Thymus (tissue), 14 donors: ENCODE measurements at places on chromosomes 3 and 15.

DNA sequence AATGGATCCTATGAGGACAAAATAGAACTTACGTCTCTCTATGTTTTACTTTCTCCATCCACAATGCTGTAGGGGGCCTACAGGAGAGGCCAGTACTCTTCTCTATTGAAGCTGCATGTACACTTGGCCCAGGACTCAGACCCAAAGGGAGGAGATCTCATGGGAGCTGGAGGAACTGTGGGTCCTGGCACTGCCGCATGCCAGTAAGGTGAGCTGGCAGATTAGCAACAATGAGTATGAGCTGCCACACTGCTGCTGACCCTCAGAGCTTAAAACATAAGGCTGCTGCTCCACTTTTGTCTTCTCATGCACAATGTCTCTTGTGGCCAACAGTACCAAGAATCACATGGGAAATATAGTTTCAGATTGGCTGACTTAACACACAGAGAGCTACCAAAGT is 57.8 kb upstream of the TBC1D5 start:
- no peak for DNase-seq
- no peak overlapping the region for H3K4me3 ChIP-seq
- no peaks in the 10 kb centered on the region for H3K27me3 ChIP-seq
- no peaks in the 10 kb centered on the region for H3K36me3 ChIP-seq
- H3K27ac ChIP-seq, result no peak overlapping the region
- no peaks in the 10 kb centered on the region for H3K4me1 ChIP-seq

DNA sequence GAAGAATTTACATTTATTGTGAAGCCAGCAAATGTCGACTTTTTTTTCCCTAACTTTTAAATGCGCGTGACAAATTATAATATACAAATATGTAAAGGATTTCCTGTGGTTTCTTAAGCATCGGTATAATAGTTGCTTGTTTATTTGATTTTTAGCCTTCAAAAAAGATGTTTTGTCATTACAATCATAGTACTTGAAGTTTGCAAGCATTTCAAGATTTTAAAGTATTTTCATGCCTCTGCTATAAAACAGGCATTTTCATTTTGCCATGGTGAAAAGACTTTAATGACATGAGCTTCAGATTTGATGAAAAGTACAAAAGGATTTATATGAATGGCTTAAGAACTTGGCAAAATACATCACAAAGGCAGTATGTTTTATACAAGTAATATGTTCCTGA is 9.4 kb upstream of the P2RY12 start:
- no peaks in the 10 kb centered on the region for H3K27me3 ChIP-seq
- DNase-seq, result no peak
- no peaks in the 10 kb centered on the region for H3K4me1 ChIP-seq
- no peak overlapping the region for H3K4me3 ChIP-seq
- no peak overlapping the region for H3K27ac ChIP-seq

DNA sequence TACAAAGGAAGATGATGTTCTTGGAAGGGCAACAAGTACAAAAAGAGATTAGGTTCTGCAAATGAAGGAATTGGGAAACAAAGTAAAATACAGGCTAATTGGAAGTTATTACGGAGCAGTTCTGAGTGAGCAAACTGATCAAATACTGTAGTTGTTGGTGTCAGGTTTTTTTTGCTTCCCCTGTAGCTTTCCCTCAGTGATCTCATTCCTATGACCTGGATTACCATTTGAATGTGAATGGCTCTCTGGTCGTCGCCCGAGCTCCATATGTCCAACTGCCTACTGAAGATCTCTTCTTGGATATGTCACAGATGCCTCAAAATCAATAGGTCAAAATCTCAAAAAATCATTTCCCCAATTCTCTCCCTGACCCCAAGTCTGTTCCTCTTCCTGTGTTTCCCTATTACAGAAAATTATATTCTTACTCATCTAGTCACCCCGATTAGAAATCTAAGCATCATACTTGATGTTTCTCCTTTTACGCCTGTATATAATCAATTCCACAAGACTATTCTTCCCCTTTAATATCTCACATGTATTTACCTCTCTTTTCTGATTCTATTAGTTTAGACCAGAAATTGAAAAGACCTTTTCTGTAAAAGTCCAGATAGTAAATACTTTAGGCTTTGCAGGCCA is 29.0 kb downstream of the GOLM2 start:
- no peak for DNase-seq
- H3K4me1 ChIP-seq, result no peaks in the 10 kb centered on the region
- H3K4me3 ChIP-seq, result no peak overlapping the region
- H3K36me3 ChIP-seq, result no peaks in the 10 kb centered on the region
- H3K27ac ChIP-seq, result no peak overlapping the region

GRCh38 chr15:90550919-90551318 is 21.2 kb downstream of the CRTC3 start:
- H3K27me3 ChIP-seq, result no peaks in the 10 kb centered on the region
- H3K36me3 ChIP-seq, result peaks cover 6% of the 10 kb centered on the region
- no peak for DNase-seq
- no peak overlapping the region for H3K4me3 ChIP-seq
- H3K27ac ChIP-seq, result no peak overlapping the region
- H3K4me1 ChIP-seq, result peaks cover 3% of the 10 kb centered on the region

- DNase-seq, result no peak
- no peak overlapping the region for H3K27ac ChIP-seq
- H3K4me1 ChIP-seq, result no peaks in the 10 kb centered on the region
- H3K4me3 ChIP-seq, result no peak overlapping the region
- no peaks in the 10 kb centered on the region for H3K36me3 ChIP-seq
Observed at GRCh38 chr3:180188512-180189309, 152.0 kb upstream of the PEX5L start.

GRCh38 chr15:31031471-31032067 is 40.1 kb upstream of the MTMR10 start:
- no peaks in the 10 kb centered on the region for H3K27me3 ChIP-seq
- H3K4me1 ChIP-seq, result no peaks in the 10 kb centered on the region
- no peak overlapping the region for H3K4me3 ChIP-seq
- H3K27ac ChIP-seq, result no peak overlapping the region

DNA sequence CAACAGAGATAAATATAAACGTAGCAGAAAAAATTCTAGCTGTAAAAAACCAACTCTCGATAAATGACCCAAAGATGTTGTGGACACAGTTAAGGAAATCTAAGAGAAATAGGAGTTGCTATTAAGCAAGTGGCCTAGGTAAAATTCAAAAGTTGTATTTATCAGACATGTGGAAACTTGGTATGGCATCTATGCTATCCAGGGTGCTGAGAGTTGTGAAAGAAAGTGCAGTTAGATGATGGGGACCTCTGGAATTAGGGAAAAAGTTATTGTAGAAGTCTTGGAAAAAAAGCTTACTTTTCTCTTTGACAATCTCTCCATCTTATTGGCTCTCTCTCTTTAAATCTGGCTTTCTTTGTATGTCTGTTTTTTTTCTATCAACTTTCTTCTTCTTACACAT is 1090.9 kb downstream of the TBL1XR1 start:
- no peaks in the 10 kb centered on the region for H3K27me3 ChIP-seq
- H3K36me3 ChIP-seq, result no peaks in the 10 kb centered on the region
- DNase-seq, result no peak

DNA sequence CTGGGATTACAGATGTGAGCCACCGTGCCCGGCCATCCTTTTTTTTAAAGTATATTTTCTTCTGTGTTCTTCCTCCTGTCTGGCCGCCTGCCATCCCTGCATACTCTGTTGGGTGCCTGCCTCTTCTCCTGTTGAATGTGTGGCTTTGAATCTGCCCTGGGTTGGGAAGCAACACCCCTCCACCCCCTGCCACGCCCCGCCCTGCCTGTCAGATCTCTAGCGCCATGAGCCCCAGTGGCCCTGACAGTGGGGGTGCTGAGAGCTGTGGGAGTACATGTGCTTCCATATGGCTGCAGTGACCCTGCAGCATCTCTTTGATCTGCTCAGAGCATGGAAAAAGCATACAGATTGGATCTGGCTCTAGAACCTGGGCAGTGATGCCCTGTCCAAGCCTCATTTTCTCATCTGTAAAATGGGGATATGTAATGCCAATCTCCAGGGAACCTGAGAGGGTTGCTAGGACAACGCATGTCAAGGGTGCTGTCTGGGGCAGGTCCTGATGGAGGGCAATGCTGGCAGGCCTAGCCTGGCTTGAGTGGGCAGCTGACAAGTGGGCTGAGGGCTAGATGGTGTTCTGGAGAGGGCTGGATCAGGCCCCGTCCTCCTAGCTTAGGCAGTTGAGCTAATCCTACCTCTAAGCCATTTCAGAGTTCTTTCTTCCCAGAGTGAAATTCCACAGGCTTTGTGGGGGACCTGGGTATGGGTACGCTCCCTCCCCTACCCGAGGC is 23.9 kb downstream of the CCDC13 start:
- H3K4me1 ChIP-seq, result peaks cover 5% of the 10 kb centered on the region
- no peaks in the 10 kb centered on the region for H3K36me3 ChIP-seq
- no peak overlapping the region for H3K27ac ChIP-seq

DNA sequence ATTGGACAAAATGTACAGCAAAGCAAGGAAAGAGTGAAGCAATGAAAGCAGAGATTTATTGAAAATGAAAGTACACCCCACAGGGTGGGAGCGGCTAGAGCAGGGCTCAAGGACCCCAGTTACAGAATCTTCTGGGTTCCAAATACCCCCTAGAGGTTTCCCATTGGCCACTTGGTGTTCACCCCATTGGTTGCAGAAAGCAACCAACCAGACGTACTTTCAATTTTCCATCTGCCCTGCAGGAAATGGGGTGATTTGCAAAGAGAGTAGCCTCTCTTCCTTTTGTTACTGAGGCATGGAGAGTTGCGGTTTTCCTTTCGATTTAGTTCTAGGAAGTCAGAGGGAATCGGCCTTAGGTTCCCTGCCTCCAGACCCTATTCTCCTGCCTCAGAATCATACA is 2.4 kb downstream of the PML start:
- peaks cover 34% of the 10 kb centered on the region for H3K4me1 ChIP-seq
- no peaks in the 10 kb centered on the region for H3K27me3 ChIP-seq
- DNase-seq, result no peak
- H3K4me3 ChIP-seq, result peak overlapping the region; percentile 5
- peaks cover 15% of the 10 kb centered on the region for H3K36me3 ChIP-seq

DNA sequence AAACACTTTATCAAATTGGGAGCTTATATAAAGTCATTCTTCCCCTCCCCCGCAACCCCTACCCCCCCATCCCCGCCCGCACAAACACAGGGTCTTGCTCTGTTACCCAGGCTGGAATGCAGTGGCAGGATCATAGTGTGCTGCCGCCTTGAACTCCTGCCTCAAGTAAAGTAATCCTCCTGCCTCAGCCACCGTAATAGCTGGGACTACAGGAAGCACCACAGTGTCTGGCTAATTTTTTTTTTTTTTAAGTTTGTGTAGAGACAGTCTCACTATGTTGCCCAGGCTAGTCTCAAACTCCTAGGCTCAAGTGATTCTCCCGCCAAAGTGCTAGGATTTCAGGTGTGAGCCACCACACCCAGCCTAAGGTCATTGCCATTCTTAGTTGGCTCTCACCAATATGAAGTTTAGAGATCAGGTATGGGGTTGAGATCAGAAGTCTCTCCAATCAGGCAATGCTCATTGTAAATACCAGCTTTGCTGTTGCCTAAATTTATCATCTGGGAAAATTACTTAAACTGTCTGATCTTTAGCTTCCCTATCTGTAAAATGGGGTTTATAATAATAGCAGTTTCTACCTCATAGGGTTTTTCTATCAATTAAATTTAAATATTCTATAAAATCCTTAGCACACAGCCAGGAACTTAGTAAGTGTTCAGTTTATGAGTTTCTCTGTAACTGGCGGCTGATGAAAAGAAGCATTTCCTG is 60.3 kb downstream of the TGFBR2 start:
- H3K36me3 ChIP-seq, result peaks cover 34% of the 10 kb centered on the region
- DNase-seq, result no peak
- H3K4me1 ChIP-seq, result peaks cover 12% of the 10 kb centered on the region
- no peak overlapping the region for H3K4me3 ChIP-seq
- no peaks in the 10 kb centered on the region for H3K27me3 ChIP-seq

GRCh38 chr3:171458864-171459136 is 1.4 kb downstream of the TNIK start:
- peaks cover 18% of the 10 kb centered on the region for H3K4me1 ChIP-seq
- H3K4me3 ChIP-seq, result peak overlapping the region; percentile 70
- no peaks in the 10 kb centered on the region for H3K27me3 ChIP-seq
- no peak overlapping the region for H3K27ac ChIP-seq
- no peak for DNase-seq
- no peaks in the 10 kb centered on the region for H3K36me3 ChIP-seq
